Stimulated activated CD8-positive, alpha-beta memory T cell treated with anti-CD3 and anti-CD28 coated beads, Interleukin-7, amount 100 ng/mL, for 1 hour (primary cell): ENCODE measurements at places on chromosomes 13 and 19.

DNA sequence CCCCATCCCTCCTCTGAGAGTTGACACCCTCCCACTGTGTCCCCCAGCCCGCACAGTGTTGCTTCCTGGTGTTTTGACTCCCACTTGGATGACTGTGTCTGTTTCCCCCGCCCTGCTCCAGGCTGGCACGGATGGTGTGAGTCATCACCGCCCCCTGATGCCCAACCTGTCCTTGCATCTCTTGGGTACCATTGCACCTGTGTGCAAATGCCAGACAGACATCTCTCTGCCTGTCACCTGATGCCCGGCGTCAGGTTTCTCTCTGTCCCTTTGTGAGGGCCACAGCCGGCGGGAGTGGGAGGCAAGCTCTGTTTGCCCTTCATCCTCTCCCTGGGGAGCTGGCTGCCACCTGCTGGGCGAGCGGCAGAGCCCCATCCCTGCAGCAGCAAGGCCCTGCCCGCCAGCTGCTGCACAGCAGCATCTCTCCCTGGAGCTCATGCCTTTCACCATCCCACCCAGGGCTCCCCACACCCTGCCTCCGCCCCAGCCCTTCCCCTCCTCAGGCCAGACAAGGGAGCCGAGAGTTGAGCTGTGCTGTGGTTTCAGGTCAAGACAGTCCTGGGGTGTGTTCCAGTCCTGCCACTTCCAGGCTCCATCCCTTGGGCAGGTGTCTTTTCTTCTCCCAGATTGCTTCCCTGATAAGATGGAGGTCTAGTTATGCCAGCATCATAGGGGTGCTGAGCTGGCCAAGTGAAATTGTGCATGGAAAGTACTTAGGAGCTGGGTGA lies 29.7 kb downstream of the NKPD1 start:
- no peak for DNase-seq

DNA sequence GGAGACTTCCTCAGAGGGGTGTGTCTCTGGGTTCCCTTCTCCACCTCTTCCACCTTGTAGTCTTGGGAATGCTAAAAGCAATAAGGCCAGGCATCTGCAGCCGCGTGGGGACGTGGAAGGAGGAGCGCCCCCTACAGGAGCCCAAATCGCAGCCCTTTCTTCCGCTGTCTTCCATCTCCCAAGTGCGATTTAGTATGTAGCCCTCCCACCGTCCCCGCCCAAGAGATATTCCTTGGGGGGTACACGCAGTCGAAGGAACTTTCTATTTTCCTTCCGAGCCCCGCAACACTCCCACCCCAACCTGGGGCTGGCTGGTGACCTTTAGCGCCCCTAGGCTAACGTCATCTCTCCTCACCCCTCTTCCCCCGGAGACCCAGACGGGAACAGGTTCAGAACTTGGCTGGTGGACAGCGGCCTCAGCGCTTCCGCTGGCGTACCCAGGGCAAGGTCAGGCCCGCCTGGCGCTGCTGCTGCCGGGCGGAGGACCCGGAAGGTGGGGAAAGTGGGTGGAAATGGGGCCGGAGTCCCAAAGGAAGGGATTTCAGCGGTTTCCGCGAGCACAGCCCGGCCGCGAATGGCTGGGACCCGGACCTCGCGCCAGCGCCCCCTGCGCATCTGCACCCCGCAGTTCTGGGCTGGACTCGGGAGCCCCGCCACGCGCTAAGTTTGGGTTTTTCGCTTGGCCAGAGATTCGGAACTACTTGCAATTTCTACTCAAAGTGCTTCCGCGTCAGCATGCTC lies 2.1 kb upstream of the PCDH8 start:
- DNase-seq = no peak

- no peak for DNase-seq
These were observed 70.0 kb downstream of the SPATA13 start for GRCh38 chr13:24230428-24231072.

DNA sequence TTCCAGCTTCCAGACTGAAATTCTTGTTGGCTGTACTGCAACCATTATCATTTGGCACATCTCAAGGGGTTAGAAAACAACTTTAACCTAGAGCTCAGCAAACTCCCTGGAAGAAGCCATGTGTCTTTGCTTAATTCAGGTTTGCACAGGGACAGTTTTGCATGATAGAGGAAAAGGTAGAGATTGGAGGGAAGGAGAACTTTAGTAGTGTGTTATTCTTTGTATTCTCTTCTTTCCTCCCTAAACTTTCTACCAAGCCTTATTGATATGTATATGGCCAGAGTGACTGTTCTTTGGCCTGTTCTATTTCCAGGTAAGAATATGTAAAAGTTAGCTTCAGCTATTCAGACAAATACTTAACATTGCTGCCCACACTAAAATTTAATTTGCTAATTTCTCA lies 53.1 kb downstream of the UGGT2 start:
- DNase-seq = no peak

DNA sequence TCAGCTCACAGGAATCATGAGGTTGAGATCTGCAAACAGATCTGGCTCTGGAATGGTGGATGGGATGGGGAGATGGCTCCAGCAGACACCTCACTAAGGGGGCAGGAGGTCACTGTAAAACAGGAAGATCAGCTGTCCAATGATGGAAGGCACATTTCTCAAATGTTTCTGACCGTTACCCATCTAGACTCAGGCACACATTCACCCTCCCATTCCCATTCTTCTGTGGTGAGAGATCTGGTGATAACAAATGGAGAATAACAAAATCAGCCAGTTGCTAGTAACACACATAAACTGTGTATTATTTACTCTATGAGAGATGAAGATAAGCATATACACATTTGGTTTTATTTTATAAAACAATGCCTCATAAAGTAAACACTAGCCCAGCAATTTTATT lies 235.9 kb downstream of the TSHZ3 start:
- no peak for DNase-seq

GRCh38 chr13:75495938-75496337 lies 14.0 kb upstream of the TBC1D4 start:
- DNase-seq = no peak

GRCh38 chr13:24249624-24250023 lies 59.8 kb upstream of the C1QTNF9 start:
- DNase-seq = no peak

DNA sequence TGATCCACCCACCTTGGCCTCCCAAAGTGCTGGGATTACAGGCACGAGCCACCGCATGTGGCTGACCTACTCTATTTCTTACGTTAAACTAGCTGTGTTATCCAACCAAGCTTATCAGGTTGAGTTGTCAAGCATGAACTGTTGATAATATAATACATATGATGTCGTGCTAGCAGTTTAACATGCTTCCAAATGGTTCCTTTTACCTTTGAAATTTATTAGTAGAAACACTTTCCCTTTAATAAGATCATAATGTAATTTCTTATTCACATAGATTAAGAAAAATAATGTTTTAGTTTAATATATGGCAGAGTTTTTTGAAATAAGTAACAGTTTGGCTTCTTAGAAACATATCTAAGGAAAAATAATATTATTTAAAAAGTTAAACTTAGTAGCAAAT lies 34.4 kb upstream of the VWA8 start:
- DNase-seq = no peak

GRCh38 chr13:78784014-78784750 lies 125.2 kb upstream of the OBI1 start:
- DNase-seq = no peak

GRCh38 chr19:5323475-5323811 lies 17.2 kb downstream of the PTPRS start:
- no peak for DNase-seq

GRCh38 chr19:19171821-19172532 lies 1.9 kb upstream of the MEF2B start:
- DNase-seq = no peak

GRCh38 chr13:86135856-86136255 lies 336.6 kb upstream of the SLITRK6 start:
- no peak for DNase-seq

- no peak for DNase-seq
These were observed 284.9 kb downstream of the KLF12 start for GRCh38 chr13:73849292-73849691.

DNA sequence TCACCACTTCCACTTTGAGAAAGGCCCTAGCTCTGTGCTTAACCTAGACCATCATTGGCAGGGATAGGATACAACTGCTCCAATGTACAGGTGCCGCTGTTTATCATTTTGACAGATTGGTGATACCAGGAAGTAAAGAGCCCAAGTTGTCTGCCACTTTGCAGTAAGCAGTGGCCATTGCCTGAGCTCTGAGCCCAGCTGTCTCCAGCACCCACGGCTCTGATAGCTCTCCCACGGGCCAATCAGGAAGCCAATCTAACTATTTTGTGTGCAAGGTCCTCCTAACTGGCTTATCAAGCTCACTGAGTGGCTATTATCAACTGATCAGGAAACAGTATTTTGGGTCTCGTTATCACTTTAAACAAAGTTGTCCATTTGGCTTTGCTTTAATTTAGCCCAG lies 181.1 kb downstream of the DCT start:
- DNase-seq = no peak

- DNase-seq = no peak
These were observed 15.7 kb downstream of the NOSIP start for GRCh38 chr19:49564616-49565045.

DNA sequence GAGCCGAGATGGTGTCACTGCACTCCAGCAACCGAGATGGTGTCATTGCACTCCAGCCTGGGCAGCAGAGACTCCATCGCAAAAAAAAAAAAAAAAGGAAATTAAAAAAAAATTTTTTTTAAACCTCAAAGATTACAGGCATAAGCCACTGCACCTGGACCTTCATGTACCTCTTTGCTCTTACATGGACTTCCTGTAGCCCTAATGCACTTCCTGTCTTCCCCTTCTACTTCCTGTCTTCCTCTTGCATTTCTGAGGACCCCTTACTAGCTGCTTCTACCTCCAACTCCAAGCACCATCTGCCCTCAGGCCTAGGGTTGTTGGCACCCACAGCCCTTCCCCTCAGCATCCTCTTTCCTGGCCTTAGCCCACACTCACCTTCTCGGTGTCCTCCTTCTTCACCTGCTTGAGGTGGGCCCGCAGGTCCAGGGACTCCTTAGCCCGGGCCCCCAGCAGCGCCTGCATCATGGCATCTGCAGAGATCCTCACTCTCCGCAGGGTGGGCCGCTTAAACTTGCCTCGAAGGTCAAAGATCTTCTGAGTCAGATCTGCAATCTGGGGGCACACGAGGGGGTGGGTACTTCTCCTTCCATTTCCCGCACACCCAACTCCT lies 3.8 kb downstream of the TNNI3 start:
- DNase-seq = no peak

DNA sequence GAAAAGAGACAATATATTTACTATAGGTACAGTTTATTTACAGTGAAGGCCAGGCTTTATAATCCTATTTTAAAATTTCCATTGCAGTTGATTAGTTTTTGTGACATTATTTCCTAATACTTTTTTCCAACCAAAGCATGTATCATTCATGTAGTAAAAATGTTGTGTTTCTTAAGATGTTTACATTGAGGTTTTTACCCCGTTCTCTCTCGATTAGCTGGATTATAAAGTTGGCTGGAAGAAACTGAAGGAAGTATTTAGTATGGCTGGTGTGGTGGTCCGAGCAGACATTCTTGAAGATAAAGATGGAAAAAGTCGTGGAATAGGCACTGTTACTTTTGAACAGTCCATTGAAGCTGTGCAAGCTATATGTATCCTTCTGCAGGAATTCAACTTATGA lies 21.2 kb downstream of the HNRNPM start:
- no peak for DNase-seq

DNA sequence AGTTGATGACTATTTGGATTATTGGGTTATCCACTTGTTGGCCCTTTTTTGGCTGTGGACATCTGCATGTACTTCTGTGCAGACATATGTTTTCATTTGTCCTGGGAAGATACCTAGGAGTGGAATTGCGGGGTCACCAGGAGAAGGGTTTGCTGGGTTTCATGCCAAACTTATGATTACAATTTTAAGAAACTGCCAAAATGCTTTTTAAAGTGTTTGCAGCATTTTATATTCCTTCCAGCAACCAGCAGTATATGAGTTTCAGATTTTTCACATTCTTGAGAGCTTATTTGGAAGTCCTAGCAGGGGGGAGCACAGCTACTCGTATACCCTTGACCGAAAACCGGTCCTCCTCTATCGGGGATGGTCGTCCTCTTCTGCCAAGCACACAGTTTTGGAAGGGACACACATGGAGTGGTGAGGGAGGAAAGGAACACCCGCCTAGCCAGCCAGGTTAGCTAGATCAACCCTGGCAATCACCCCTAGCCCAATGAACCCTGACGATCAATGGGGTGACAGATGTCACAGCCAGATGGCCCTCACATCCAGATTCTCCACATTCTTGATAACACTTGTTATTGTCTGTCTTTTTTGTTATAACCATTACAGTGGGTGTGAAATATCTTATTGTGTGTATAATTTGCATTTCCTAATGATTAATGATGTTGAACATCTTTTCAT lies 26.7 kb upstream of the RNF113B start:
- no peak for DNase-seq

DNA sequence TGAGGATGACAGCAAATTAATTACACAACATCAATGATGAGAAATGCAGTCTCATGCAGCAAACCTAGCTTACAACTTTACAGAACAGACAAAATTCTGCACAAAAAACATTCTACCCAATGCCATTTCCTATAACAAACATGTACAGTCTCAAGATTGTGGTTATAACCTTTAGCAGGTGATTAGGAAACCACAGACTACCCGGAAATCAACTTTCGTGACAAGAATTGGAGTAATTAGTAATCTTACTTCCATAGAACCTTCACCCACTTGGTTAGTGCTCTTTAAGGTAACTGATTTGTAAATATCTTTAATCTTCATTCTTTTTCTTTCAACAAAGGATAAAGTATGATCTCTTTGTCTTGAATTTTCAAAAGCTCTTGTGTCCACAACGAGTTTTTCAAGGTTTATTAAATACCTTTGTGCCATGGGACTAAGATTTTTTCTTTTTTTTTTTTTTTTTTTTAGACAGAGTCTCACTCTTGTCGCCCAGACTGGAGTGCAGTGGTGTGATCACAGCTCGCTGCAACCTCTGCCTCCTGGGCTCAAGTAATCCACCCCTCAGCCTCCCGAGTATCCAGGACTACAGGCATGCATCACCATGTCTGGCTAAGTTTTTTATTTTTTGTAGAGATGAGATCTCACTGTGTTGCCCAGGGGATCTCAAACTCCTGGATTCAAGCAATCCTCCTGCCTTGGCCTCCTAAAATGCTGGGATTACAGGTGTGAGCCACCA lies 78.8 kb downstream of the MAP4K1 start:
- no peak for DNase-seq

GRCh38 chr19:10228393-10228792 lies 2.7 kb downstream of the S1PR2 start:
- no peak for DNase-seq

GRCh38 chr19:17415121-17415520 lies 4.7 kb upstream of the MVB12A start:
- no peak for DNase-seq

DNA sequence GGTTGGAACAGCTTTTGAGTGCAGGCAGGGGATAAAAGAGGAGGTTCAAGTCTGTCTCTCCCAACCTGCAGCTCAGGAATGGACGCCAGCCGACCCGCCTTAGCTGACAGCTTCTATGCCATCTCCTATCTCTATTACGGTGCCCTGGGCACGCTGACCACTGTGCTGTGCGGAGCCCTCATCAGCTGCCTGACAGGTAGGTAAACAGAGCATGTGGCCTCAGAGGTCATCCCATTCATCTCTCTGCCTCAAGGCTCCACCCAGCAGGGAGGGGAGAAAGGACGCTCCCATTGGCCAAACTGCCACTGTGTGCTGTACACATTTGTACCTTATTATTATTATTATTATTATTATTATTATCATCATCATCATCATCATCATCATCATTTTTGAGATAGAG lies 16.5 kb downstream of the SLC5A5 start:
- no peak for DNase-seq
